ENCODE measurements at places on chromosomes 5 and 9.

DNA sequence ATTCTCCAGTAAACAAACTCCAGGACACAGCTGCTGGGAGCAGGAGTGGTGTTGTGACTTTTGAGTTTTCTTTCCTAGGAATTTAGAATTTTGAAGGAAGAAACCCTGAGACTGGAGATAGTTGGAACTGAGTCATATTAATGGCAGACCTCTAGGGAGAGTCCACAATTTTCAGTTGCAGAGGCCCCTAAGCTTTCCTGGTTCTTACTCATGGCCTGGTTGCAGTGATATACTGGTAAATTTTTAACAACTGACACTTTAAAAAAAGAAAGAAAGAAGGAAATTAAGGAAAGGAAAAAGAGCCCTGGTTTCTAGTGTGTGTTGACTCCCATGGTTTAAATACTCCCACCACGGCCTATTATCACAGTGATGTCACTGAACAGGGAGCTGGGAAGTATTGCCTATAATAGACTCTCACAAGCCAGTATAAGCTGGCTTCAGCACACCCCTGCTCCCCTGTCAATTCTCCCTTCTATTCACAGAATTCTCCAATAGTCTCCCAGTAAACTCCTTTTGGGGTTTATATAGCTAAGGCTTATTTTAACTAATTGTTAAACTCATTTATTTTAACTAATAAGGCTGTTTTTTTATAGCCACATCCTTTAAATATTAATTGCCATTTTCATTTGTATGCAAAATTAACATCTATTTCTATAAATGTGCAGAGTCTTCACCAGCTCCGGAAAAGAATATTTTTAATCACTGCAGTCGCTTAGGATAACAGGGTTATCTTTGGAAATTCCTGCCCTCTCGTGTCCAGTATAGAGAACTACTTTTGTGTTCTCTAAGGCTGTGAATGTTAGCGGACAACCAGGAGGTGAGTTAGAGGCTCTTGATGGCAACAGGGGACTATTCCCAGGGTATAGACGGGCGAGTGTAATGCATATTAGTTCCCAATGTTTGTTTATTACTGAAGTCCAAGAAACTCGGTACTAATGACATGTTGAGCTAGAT, 59.7 kb downstream of the GGTA1 start:
- no peak for DNase-seq

GRCh38 chr9:137465720-137466388, 6.7 kb upstream of the NSMF start:
- no peak for DNase-seq

DNA sequence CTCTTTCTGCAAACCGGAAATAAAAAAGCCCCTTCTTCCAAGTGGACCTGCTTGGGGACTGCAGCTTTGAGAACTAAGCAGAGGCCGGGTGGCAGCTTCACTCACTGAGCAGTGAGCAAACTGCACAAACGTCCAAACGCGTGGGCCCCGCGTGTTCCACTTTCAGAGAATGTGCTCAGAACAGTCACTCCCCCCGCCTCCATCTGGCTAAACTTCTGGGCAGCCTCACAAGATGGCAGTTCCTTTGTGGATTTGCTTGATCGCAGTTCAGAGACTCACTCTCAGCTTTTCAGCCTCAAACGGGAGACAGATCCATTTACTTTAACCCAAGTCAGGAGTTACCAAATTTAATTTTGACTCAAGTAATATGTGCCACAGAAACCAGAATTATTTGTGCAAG, 216.6 kb downstream of the TLE1 start:
- no peak for DNase-seq

GRCh38 chr9:136244122-136244968, 1.3 kb downstream of the QSOX2 start:
- DNase-seq, result peak; percentile 73

DNA sequence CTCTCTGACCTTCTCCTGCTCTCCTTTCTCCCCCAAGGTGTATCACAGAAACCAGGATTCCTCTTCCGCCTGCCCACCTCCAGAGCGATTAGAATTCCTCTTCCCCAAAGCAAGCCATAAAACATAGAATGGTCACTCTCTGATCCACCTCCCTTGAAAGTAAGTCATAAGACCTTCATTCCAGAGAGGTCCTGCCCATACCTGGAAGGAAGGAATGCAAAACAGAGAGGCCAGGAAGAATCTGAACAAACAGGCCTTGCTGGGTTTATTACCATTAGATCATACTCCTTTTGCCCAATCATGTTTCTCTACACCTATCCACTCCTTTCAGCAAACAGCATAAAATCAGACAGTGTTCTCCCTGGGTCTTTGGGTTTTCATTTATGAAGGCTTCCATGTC, 21.0 kb downstream of the CDKL3 start:
- DNase-seq, result no peak

DNA sequence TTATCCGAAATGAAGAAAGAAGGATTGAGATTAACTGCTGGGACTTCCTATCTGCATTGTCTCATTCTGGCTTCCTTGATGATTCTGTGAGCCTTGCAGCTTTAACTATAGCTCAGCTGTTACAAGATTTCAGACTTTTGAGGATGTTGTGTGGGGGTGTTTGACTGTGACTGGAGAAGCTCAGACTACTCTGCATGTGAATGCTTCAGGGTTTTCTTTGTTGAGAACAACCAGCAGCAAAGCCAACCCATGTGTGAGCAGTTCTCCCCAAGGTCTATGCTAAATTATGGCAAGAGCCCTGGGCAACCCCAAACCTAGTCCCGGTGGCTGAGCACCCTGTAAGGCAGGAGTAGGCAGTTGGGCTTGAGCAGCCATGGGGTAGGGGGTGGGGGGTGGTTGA, 8.4 kb upstream of the SCAI start:
- DNase-seq, result no peak

DNA sequence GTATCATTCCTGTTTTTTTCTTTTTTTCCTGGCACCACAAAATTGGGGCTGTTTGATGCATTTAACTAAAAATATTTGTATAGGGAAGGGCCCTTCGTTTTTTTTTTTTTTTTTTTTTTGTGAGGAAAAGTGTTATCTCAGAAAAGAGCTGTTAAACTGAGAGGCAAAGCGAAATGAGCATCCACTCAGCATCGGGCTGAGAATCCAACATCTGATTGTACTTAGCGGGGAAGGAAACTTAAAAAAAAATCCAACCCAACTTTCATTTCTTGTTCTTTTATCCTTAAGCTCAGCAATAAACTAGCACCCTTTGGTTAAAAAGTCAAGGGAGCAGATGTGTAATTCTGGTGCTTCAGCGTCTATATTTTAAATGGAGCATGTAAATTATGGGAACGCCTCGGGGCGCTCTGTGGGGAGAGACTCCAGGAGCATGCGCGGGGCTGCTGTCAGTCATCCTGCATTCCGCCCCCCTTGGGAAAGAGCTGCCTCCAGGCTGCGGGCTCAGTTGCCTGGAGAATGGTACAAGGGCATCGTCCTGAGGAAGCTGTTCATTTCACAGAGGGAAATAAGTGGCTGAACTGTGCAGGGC, 33.3 kb downstream of the DMRT2 start:
- no peak for DNase-seq

DNA sequence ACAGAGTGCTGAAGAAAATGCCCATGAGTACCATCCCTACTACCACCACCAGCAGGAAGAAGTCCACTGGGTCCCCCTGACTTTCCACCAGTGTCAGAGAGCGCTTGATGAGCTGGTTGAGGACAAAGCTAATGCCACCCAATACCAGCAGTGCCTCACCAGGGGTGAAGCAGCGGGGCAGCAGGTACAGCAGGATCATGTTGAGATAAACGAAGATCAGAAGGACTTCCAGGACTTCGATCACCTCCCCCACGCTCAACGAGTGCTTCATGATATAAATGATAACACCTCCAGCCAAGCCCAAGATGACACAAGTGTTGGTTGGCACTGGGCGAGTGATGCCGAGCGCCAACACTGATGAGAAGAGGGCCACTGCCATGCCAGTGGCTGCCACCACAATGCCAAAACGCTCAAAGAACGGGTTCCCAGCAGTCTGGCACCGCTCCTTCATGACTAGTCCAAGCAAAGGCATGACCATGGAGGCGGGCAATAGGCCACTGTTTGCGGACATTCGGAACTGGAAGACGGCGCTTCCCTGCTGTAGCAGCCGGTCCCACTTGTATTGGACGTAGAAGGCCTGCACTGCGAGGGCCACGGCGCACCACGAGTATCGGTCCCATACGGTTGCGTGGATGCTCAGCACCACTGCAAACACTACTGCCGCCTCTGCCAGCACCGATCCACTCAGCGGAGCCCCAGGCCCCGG, 679 bp downstream of the DOLK start:
- no peak for DNase-seq

DNA sequence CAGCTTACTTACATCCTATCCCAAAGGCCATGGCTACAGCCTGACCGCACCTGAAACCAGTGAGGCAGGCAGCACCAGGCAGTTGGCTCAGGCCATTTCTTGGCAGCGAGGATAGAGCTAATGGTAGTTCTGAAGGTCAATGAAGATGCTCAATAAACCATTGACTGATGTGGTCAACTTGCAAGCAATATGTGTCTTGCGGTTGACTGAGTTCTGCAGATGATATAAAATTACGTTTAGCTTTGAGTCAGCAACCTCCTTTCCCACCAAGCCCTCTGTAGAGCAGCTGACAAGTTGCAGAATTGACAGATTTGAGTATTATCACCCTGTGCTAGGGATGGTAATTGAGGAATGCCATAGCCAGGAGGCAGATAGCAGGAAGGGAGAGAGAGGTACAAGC, 189.0 kb upstream of the PUM3 start:
- no peak for DNase-seq

Data from natural killer cell treated with Interleukin-12 subunit alpha and Interleukin-12 subunit beta and Interleukin-15 and Interleukin-18, amount 100 ng/mL, for 72 hours (primary cell).